Muscle of back (tissue), 13 donors: ENCODE measurements at places on chromosomes 7 and 10. TPM values are rescaled to one million over a fixed set of nuclear protein-coding genes. Genes with fewer than 3 reads are reported as not detected.

DNA sequence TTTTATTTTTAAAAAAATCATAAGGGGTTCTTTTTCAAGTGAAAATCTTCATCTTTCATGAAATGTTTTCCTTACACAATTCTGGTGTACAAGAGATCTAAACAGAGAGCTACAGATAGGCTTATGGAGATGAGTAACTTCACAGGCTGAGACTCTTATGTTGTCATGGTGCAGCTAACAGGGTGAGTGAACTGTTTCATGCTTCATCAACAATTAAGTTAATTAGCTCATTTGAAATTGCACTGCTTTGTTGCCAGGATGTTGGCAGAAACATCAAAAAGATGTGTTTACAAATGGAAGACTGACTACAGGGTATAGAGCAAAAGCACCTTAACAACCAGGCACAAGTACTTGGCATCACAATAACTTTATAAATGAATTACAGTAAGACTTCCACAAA is 230.8 kb downstream of the FOXP2 start:
- DNase-seq = no peak

- peak; percentile 84 for DNase-seq
These were observed 820 bp upstream of the NRG3 start for GRCh38 chr10:81873932-81874816.

DNA sequence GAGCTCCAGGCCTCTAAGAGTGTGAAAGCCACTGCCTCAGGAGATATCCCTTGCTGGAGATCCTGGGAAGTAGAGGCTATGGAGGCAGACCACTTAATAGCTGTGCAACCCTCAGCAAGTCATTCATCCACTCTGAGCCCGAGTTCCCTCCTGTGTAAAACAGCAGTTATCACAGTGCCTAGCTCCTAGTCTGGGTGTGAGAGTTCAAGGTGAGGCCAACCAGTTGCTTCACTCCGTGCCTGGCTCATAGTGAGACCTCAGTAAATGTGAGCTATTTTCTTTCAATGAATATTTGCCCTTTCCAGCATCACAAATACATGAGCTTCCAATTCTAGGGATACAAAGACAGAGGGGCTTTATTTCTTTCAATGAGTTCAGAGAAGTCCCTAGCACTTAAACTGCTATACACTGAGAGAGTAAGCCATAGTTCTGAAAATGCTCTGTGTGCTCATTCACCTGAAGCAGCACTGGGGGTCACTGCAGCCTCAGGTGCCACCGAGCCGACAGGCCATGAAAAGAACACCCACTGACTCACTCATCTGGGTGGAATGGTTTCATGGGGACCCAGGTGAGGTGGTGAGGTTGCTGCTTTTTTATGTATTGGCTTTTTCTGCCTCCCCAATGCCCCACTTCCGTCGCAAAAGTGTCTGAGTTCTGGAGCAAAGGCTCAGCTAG is 259.8 kb downstream of the KCNMA1 start:
- DNase-seq = no peak

DNA sequence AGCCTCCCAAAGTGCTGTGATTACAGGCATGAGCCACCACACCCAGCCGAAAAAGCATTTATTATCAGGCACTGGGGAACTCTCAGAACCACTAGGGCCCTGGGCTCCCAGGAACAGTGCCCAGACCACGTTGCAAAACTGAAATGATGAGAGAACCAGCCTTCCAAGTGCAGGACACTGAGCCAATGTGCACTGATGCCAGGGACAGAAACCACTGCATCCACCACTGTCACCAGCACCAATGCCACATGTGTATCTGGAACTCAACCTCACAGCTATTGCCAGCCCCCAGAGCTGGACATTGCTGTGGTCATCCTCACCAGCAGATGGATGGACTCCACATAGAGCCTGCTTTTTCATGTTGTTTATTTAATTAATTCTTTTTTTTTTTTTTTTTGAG is 28.2 kb upstream of the TPST1 start:
- no peak for DNase-seq

DNA sequence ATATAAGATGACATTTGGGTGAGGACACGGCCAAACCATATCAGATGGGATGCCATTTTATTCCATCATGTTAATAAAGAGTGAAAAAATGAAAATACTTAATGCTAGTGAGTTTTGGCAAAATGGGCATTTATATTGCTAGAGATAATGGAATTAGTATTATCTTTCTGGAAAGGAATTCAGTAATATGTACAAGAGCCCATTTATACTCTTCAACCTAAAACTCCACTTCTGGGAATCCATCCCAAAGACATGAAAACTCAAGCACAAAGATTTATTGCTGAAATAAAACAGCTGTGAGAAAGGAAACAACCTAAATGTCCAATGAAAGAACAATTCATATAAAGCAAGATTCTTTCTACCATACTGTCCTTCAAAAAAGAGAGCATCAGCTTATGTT is 96.0 kb upstream of the TMEM168 start:
- DNase-seq = no peak

DNA sequence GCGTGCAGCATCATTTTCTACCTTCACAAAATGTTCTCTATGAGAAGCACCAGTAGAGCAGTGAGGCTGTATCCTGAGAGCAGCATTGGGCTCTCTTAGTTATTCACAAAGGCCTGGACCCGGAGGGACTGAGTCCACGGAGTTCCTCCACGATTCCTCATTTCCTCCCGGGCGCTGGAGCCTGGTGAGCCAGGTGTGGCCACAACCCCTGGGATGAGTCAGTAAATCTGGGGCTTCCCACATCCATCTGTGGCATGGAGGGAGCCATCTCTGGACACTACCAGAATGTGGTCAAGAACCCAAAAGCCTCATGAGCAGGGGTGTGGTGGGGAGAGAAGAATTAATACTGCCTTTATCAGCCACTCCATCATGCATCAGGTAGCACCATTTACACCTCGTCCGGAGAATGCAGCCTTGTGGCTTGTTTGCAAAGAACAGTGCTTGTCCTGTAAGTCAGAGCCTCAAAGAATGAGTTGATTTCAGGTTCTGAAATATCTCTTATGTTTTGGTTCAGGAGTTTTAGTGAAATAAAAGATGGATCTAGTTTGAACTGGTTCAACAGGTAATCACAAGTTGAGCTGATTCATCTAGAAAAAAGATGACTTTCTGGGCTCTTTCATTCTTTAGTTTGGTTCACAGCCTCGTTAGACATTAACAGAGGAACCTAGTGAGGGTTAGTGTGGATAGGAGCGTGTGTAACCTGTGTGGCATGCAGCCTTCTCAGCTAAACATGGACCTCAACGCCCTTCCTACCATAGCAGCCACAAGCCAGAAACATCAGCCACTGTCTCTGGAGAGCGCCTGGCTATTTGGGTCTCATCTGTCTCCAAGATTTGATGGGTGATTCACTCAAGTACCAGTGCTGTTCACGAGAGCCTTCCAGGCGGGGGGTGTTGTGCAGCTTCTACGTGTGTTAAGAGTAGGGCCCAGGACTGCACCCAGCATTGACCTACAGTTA is 95.2 kb downstream of the WDR37 start:
- DNase-seq = no peak

- no peak for DNase-seq
These were observed 23.2 kb upstream of the ICA1 start for GRCh38 chr7:8285155-8285554.

- no peak for DNase-seq
These were observed 83.1 kb upstream of the MPP7 start for GRCh38 chr10:28385748-28386502.

GRCh38 chr7:70595755-70596597 is 536.0 kb upstream of the GALNT17 start:
- DNase-seq = no peak

The GSAP gene
- 3.6 TPM for polyA plus RNA-seq

- no peak for DNase-seq
These were observed 26.0 kb downstream of the EGFR start for GRCh38 chr7:55044791-55045190.

- DNase-seq = peak; percentile 75
These were observed at the start of gene TRIL for GRCh38 chr7:28958235-28958979. TRIL (minus strand) TSS chr7:28958330; CDS start chr7:28958046, 284 bp downstream.

GRCh38 chr7:112782498-112782897 is 7.7 kb downstream of the TMEM168 start:
- DNase-seq = no peak

The CUBN gene
- polyA plus RNA-seq = 7.2 TPM

The ZNF679 gene
- polyA plus RNA-seq = not detected

- DNase-seq = no peak
These were observed 31.4 kb upstream of the AQP1 start for GRCh38 chr7:30880125-30880720.

- no peak for DNase-seq
These were observed 161.6 kb downstream of the BICC1 start for GRCh38 chr10:58674251-58674650.

The CYP26C1 gene
- polyA plus RNA-seq = not detected

The SEMA4G gene
- 6.4 TPM for polyA plus RNA-seq

DNA sequence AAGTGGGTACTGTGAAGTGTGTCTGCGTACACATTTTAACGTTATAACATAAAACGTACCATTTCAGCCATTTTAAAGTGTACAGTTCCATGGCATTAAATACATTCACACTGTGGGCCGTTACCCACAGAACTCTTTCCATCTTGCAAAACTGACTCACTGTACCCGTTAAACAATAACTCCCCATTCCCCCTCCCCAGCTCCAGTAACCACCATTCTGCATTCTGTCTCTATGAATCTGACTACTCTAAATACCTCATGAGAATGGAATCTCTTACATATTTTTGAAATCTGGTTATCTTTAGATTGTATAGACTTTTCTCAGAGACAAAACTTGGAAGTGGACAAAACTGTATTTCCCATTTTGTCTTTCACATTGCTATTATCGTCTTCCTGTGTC is 9.3 kb downstream of the ARL3 start:
- DNase-seq = peak; percentile 54

- DNase-seq = no peak
These were observed 213.4 kb downstream of the GPR37 start for GRCh38 chr7:124552217-124552616.

DNA sequence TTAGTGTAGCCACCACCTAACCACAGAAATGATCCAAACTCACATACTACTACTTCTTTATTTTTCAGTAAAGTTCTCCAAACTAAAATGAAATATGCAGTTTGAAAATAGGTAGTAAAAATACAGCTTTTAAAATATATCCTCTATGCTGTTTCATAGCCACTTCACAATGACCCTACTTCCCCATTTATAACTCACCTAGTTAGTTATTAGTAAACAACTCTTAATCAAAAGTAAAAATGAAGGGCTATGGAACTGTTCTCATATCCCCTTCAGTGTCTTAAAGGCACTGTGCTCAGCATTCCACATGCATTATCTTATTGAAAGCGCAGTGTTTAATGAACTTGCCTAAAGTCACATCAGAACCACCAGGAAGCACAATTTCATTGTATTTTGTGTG is 43.5 kb downstream of the KMT2C start:
- no peak for DNase-seq

DNA sequence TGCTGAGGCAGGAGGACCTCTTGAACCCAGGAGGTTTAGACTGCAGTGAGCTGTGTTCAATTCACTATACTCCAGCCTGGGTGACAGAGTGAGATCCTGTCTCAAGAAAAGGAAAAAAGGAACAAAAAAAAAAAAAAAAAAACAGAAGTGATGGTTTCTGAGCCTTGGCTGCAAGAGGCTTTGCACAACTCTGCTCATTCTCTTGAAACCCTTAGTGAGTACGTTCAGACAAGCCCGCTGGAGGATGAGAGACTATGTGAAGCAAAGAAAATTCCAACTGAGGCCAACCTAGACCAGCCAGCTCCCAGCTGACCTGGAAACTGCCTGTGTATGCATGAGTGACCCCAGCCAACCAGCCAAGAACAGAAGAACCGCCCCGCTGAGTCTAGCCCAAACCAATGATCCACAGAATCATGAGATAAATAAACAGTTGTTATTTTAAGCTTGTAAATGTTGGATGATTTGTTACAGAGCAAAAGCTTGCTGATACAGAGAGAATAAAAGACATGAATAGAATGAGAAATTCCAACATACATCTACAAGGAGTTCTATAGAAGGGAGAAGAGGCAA is 50.6 kb upstream of the FZD9 start:
- no peak for DNase-seq

DNA sequence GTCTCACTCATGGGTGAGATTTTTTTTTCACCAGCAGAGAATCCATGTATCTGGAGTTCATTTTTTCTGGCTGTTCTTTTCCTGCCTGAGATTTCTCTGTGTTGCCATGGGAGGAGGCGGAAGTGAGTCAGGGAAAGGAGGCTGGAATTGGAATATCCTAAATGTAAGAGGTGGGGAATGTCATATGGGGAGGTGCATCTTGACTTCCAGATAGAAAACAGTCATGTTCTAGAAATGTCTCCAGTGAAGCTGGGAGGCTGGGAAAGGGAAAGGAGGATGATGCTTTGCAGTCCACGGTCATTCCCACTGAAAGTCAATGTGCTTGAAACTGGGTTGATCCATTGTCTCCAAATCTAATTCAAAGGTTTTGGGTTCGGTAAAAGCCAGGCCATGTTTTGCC is 39.7 kb upstream of the HPS1 start:
- DNase-seq = peak; percentile 72

GRCh38 chr10:131811630-131812403 is 89.0 kb upstream of the PPP2R2D start:
- no peak for DNase-seq

DNA sequence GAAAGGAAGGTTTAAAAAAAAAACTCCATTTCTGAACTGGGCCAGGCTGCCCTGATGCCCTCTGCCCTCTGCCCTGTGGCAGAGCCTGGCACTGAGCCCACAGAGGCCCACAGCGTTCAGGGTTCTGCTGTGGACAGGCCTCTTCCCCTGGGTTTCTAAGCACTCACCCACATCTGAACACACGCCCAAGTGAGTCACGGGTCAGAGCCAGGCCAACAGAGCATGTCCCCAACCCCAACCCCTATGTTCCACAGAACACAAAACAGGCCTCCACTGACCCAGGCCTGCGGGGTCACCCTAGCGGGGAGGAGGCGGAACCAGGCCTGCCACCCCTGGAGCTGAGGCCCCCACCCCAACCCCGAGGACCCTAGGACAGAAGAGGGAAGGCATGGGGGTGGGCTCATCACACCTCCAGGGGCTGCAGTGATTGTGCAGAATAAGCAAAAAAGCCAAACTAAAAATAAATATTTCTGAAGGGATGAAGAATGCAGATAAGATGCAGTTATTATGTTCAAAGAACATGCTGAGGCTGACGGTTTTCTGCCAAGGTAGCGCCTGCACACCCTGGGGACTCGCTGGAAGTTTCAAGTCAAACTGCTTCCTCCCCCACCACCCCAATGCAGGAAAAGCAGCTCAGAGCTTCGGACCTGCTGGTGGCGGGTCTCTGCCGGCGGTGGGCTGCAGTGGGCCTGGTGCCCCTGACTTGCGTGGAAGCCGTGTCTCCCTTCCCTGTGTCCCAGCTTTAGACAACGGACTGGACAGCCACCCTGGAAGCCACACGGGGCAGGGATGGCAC is 5.4 kb downstream of the WDR86 start:
- DNase-seq = no peak

GRCh38 chr7:80890426-80891258 is 28.2 kb downstream of the SEMA3C start:
- DNase-seq = no peak

The SPDYE8 gene
- polyA plus RNA-seq = 0.11 TPM
